ENCODE measurements at places on chromosomes 1 and 21.

- DNase-seq, result no peak
Measured at GRCh38 chr21:33265664-33266049, 510 bp upstream of the IL10RB start.

DNA sequence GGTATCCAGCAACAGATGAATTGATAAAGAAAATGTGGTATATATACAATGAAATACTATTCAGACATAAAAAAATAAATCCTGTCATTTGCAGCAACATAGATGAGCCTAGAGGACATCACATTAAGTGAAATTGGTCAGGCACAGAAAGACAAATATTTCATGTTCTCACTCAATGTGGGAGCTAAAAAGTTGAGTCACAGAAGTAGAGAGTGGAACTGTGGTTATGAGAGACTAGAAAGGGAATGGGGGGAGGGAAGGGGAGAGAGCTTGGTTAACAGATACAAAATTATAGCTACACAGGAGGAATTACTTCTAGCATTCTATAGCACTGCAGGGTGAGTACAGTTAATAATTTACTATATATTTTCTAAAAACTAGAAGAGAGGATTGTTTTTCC lies 37.1 kb upstream of the SERPINC1 start:
- DNase-seq, result no peak

DNA sequence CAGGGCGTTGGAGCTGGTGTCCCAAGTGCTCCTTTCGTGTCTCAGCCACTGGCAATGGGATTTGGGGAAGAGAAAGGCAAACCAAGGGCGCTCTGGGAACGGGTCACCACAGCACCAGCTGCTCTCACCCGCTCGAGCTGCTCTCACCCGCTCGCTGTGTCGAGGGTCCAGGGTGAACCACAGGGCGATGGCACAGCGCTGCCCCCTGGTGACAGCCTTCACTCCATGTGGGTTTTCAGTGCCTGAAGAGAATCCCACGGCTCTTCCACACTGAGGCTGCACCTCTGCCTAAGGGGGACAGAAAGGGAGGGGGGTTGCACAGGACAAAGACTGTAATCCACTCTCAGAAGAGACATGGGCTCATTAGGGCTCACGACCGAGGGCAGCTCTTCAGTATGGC lies 7.1 kb upstream of the CLDN19 start:
- DNase-seq, result no peak

DNA sequence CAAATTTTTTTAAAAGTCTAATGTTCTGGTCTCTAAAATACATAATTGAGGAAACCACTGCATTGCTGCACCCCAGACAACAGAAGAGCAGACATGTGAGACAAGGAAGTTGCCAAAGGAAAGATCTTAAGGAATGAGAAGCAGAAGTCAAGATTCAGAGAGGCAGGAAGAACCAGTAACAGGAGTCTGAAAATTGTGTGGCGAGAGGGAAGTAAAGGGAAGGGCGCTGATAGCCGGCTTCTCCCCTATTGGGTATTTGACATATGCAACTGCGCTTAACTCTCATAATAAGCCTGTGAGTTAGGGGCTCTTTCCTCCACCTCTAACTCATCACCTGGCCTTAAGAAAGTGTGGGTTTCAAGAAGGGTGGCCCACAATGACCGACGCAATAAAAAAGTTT lies 21.9 kb upstream of the KIF14 start:
- DNase-seq, result no peak

DNA sequence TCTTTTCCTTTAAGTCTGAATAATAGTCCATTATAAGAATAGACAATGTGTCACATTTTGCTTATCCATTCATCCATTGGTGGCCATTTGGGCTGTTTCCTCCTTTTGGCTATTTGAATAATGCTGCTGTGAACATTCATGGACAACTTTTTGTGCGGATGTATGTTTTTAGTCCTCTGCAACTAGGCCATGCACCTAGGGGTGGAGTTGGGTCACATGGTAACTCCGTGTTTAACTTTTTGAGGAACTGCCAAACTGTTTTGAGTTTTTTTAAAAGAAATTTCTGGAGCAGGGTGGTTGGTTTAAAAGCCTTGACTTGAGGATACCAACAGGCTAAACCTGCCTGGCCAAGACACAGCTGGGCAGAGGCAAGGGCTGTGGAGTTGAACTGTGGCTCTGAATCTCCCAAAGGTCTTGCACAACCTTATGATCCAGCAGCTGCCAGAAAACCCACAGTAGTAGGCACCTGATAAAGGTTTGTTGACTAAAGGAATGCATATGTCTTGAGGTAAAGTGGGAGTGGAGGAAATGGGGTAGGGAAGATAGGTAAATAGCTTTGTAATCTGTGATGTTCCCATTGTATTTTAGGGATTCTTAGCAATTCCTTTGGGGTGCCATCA lies 5.6 kb upstream of the RPTN start:
- no peak for DNase-seq

GRCh38 chr1:51058858-51059257 lies 43.2 kb upstream of the C1orf185 start:
- no peak for DNase-seq

- no peak for DNase-seq
Measured at GRCh38 chr1:151526735-151527525, 13.2 kb upstream of the TUFT1 start.

GRCh38 chr1:67897270-67897949 lies 64.1 kb upstream of the GNG12 start:
- DNase-seq, result no peak

DNA sequence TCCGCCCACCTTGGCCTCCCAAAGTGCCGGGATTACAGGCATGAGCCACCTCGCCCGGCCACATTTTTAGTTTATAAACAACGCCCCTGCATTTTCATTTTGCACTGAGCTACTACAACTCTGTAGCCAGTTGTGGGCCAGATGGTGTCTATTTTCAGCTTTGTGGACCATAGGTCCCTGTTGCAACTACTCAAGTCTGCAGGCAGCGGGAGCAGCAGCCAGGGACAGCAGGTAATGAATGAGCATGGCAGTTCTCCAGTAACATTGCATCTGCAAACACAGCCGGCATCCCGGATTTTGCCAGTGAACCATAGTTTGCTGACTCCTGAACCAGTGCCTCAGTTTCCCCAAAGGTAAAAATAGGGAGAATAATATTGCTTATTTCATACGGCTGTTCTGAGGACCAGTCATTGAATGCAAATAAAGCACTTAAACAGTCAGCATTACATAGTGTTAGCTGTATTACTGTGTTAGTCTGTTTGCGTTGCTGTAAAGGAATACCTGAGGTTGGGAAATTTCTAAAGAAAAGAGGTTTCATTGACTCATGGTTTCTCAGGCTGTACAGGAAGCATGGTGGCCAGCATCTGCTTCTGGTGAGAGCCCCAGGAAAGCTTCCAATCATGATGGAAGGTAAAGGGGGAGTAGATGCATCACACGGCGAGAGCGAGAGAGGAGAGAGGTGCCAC lies 65.5 kb upstream of the SLC45A1 start:
- DNase-seq, result no peak

DNA sequence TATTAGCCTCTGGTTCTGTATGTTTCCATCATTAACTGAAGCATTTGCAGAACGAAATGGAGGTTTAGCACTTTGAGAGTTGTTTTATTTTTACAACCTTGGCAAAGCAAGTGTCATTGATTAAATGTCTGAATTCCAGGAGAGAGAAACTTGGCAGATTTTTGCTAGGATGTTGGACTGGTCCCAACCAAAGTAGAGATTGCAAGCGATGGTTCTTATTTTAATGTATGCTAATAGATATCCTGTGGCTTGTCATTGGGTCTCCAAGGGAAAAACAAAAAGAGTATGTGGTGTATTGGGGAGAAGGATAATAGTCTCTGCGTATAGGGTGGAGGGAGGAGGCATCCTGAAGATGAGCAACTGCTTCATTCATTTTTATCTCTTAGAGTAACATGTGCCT lies 457.2 kb upstream of the RUNX1 start:
- DNase-seq, result no peak

DNA sequence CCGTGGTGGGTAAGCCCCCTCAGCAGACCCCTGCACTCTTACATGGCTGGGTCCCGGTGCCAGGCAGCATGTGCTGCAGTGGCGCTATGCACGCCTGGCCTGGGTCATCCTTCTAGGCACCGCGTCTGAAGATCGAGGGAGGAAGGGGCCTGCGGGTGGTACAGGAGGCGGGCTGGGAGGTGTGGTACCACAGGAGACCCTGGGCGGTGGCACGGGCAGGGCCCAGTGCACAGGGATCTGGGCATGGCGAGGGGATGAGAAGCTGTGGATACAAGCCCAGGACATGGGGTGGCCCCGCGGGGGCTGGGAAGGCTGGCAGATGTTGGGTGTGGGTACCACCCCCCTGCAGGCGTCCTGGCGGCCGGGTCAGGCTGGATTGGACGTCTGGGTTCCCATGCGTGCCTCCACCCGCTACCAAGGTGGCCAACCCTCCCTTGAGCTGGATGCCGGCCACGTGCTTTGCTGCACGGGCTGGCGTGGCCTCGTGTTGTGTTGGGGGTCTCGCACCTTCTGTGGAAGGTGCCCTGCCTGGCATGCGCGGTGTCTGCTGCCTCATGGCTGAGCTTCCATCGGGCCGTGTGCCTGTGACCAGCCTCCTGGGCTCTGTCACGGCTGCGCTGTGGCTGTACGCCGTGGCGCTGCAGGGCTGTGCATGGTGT lies 19.7 kb downstream of the CFAP410 start:
- DNase-seq, result no peak

DNA sequence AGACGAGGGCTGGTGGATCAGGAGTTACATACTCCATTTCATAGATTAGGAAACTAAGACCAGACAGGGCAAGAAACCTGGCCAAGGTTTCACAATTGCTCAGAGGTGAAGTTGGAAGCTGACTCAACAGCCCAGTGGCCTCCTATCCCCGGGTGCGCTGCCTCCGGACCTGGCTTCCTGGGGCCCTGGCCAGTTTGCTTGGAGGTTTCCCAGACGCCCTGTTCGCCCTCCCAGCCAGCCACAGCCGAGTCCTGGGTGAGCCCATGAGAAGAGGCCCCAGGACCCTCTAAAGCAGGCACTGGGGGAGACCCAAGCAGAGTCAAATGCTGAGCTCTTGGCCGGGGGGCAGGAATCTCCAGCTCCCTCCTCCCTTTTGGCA lies 180.1 kb downstream of the ZBTB18 start:
- no peak for DNase-seq

DNA sequence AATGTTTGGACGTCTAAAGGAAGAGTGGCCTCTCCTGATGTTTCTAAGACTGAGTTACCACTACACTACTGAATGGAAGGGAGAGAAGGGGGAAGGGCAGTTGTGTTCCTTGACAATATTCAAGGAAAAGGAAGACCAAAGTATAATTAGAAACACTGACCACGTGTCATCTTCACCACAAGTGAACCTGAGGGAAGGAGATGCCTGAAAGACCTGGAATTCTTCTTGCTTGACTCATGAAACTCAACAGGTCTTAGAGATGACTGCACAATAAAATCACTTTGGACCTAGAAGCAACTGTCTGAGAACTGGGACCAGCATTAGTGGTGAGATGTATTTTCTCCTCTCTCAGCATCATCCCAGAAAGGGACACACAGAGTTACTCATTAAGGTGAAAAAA lies 56.7 kb downstream of the PTPN14 start:
- DNase-seq, result no peak

- no peak for DNase-seq
Measured at GRCh38 chr1:153608742-153609584, 4.0 kb downstream of the S100A16 start.

DNA sequence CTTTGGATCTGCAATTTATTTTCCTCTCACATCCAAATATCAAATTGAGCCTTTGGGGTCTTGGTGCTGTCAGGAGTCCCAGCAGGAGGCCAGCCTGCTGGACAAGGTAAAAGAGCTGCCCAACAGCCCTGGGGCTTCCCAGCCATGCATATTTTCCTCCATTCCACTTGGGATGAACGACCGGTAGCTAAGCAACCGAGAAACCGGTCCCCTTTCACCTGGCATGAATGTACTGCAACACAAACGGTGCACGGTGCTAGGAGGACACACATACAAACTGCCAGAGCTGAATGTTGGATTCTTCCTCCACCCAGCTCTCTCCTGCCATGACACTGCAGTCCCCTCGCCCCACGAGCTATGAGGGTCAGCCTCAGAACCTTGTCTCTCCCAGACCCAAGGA lies 42.7 kb downstream of the BCAR3 start:
- DNase-seq, result no peak

- DNase-seq, result no peak
Measured at GRCh38 chr1:24987875-24988557, 57.9 kb upstream of the RUNX3 start.

Measured in cortex of kidney (tissue), 1 donor.